ENCODE measurements at places on chromosomes 5 and 9.

- DNase-seq = no peak
Measured at GRCh38 chr9:134909511-134910481, 7.9 kb downstream of the FCN1 start.

GRCh38 chr5:146402949-146403348 is 44.2 kb upstream of the TCERG1 start:
- DNase-seq = no peak

DNA sequence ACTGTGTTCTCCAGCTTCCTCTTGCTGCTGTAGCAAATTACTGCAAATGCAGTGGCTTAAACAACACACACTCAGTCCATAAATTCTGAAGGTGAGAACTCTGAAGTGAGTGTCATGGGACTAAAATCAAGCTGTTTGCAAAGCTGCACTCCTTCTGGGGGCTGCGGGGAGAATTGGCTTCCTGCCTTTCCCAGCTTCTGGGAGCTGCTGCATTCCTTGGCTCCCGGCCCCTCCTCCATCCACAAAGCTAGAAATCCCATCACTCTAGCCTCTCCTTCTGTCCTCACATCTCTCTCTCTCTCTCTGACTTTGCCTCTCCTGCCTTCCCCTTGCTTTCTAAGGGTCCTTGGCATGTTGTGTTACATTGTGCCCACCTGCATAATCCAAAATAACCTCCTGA is 14.2 kb upstream of the MED10 start:
- no peak for DNase-seq

DNA sequence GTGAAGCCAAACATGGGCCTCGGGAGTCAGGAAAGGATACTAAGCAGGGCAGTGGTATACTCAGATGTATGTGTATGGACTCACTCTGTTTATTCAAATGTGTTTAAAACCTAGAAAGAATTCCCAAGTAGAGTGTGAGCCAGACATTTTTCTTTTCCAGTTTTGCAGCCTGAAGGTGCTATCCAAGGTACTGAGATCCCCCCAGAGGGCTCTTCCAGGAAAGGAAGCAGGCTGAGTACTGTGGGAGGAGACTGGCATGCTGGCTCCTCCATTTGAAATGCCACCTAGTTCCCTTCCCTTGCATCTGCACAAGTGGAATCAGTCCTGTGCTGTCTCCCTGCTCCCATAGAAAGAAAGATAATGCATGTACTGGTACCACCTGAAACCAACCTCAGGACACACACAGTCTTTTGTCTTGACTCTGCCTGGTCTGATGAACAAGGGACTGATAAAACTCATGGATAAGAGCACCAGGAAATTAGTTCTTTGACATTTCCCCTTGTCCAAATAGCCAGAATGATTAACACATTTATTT is 85.9 kb downstream of the HRH2 start:
- no peak for DNase-seq

DNA sequence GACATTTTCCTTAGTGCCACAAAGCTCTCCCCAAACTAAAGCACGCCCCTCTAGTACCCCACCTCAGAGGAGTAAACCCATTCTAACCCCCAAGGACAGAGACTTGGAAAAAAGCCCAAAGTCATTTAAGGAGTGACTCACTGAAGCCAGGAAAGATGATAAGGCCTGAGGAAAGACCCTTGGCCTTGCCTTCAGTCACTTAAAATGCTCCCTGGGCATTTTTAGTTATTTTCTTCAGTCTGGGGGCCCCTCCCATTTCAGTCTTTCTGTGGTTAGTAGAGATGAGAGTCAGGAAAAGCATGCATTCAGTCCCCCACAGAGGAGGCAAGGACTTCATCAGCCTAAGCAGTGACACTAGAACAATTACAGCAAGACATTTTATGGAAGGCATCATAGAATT is 13.7 kb upstream of the TLX3 start:
- no peak for DNase-seq

DNA sequence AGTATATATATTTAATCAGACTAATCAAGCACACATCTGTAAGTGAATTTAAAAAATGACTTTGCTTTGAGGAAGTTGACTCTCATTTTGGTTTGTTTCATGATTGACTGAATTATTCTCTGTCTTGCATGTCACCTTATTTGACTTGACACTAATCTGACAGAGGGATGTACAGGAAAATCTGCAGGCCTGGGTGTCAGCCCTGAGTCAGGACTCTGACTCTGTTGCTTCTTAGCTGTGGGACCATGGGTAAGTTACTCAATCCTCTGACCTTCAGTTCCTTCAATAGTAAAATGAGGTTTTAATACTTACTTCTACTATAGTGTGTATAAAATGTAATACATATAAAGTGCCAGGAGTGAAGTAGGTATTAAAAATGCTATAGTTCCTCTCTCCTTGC is 415.9 kb downstream of the ARHGEF28 start:
- no peak for DNase-seq

GRCh38 chr5:18526792-18527405 is 892.6 kb downstream of the TAF11L14 start:
- DNase-seq = no peak

DNA sequence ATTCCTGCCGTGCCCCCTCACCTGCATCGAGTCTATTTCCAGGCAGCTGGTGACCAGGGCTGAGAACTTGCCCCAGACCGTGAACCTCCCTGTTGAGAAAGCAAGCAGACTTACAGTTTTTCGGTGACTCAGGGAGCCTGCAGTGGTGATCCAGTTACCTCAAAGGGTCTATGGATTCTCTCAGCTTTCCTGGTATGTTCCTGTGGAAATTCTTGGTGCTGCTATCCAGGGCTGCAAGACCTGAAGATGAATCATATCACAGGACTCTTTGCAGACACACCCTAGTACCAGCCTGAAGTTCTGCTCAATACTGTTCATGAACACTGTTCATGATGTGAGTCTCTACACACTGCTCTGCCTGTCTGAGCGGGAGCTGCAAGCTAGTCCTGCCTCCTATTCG is 154.7 kb downstream of the WDR70 start:
- no peak for DNase-seq

DNA sequence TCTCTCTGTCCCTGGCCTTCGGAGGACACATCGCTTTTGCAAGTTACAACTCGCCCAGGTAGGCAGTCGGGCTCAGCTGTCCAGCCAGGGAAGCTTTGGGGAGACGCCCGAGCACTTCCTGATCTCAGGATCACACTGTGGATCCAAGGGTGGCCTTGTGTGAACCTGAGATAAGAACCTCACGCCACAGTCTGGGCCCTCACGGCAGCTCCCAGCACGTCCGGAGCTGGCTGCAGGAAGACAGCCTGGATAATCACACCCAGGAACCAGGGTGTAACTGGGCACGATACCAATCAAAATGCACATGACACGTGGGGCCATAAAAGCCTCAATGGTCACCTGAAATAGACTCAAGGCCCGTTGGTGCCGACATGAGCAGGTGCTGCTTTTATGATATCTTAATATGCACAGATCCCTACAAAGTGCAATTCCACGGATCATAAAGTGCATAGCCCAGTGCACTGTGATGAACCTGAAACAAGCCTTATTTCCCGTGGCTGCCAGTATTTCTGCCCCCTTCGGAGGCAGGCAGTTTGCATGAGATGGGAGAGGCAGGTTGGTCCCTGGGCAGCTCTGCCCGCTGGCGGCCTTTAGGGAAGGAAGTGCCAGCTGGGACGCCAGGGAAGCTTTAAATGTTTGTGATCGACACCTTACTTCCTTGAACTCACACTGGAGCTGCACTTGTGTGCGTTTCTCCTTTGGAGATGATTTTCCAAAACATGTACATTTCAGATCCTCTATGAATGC is 14.5 kb downstream of the SLC6A18 start:
- DNase-seq = no peak

DNA sequence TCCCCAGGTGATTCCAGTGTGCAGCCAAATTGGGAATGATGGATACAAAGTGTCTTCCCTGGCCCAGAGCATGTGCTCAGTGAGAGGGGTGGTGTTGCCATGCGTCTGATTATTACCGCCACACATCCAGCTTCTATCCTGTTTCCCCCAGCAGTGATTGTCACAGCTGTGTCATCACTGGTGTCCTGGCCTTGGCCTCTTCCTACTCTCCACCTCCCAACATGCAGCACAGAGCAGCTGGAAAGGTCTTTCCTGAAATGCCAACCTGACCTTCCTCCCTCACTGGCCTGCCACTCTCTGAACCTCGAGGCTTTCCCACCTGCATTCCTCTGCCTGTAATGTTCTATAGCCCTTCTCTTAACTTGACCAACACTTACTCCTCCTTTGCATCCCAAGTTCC is 60.0 kb downstream of the TMOD1 start:
- no peak for DNase-seq

DNA sequence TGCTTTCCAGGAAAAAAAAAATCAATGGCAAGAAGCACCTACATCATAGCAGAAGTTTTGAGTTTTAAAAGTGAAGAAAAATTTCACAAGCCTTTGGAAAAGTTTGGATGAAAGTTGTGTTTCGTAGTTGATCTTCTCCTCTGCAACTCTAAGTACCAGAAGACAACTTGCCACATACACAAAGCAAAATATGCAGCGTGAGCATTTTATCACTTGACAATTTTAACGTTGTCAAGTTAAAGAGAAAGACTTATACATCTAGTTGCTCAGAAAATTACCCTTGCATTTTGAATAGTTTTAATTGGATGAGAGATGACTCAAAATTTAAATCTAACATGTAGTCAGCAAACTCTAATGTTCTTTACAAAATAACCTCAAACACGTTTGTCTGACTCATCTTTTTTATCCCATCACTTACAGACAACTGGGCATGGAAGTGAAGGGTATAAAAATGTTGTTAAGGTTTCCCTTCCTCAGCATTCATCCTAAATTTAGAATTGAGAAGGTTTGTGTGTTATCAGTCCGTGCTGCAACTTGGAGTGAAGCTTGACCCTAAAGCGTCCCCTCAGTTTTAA is 213.4 kb downstream of the MARCHF11 start:
- no peak for DNase-seq

DNA sequence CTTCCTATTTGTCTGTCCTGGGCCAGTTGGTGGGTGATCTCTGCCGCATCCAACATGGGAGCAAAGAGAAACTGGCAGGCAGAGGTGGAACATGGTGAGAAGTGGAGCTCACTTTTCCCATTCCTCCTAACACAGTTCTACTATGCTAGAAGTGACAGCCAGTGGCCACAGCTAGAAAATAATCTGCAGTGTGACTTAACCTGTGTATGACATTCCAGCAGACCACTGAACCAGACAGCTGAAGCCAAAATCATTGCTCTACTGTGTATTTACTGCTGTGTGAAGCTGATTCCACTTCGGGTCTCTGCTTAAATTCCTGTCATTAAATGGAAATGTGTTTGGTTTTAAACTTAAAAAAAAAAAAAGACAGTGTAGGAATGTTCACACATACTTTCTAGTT is 523.0 kb downstream of the MTRR start:
- no peak for DNase-seq

DNA sequence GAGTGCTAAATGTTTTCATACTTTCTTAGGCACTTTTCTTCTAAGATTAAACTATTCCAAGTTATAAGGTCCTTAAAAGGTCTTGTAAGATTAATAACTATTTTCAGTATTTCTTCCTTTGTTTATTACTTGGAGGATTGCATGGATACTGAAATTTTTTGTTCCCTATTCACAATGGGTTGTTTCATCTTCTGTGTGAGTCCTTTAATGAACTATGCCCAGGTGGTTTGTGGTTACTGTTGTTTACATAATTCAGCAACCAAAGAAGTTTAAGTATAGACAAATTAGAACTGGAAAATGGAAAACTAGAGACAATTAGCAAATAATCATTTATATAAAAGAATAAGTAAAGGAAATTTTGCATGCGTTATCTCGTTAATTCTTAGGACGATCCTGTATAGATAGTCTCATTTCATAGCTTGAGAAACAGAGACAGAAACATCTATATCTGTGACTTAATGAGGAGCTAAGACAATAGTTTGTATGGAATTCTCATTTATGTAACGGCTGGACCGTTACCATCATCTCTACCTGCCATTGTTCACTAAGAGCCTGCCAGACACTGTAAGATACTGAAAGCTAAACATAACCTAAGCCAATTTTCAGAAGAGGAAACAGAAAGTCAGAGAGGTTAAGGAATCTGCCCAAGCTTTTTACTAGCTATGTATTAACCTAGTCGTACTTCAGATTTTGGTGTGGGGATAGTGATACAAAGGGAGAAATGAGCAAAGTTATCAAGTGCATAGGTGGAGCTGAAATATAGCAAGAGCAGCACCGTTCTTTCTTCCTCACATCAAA is 148.2 kb downstream of the PAM start:
- DNase-seq = no peak

DNA sequence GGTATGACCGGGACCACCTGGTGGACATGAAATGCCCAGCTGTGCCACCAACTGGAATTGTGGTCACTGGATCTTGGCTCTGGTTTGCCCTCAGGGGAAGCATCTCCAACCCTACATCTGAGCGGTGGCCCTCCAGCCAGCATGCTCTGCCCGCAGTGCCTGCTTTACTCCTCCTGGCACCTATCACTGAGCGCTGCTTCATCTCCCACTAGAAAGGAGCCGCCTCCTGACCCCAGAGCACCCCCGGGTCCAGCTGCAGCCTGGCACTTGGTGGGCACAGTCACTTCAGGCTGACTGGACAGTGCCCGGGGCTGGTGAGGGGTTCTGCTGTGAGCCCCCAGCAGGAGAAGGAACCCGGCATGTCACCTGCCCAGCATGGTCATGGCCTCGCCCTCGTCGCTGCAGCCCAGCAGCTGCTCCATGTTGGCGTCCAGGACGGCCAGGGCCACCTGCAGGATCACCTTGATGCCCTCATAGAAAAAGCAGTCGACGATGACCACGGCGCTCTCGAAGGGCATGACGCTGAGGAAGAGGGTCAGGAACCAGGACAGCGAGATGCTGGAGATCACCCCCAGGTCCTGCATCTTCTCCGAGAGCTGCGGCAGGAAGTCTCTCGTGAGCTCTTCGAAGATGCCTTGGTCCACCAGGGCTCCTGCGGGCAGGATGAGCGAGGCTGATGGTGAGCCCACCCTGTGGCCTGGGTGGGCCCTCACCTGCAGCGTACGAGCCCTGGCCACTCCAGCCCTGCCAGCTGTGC is 16.1 kb upstream of the MRNIP start:
- no peak for DNase-seq

- DNase-seq = no peak
Measured at GRCh38 chr5:14882658-14883580, 11.3 kb upstream of the ANKH start.

GRCh38 chr9:77731008-77731698 is 83.0 kb upstream of the GNA14 start:
- DNase-seq = no peak

GRCh38 chr9:134993996-134994720 is 76.4 kb upstream of the FCN1 start:
- DNase-seq = no peak

All from CD4-positive, alpha-beta memory T cell (primary cell).